ENCODE measurements at places on chromosomes 4 and X. TPM values are rescaled to one million over a fixed set of nuclear protein-coding genes. Genes with fewer than 3 reads are reported as not detected.
A peak's percentile ranks its signal among the peaks of the same experiment; 100 is the strongest.

LIMCH1 gene
- total RNA-seq, result 9.0 TPM

VSIG4 gene
- total RNA-seq, result 0.72 TPM

GIMD1 gene
- total RNA-seq, result not detected

RNF150 gene
- 13.4 TPM for total RNA-seq

TEC gene
- 1.8 TPM for total RNA-seq

TLR8 gene
- total RNA-seq, result under 0.01 TPM

CTSO gene
- total RNA-seq, result 25.0 TPM

ABCG2 gene
- total RNA-seq, result 0.59 TPM

HS6ST2 gene
- total RNA-seq, result not detected

MXRA5 gene
- 20.9 TPM for total RNA-seq

FOXP3 gene
- not detected for total RNA-seq

MMAA gene
- total RNA-seq, result 5.0 TPM

SERTM2 gene
- total RNA-seq, result under 0.01 TPM

WDFY3 gene
- total RNA-seq, result 98.1 TPM

IQCM gene
- not detected for total RNA-seq

TMLHE gene
- 15.0 TPM for total RNA-seq

DNA sequence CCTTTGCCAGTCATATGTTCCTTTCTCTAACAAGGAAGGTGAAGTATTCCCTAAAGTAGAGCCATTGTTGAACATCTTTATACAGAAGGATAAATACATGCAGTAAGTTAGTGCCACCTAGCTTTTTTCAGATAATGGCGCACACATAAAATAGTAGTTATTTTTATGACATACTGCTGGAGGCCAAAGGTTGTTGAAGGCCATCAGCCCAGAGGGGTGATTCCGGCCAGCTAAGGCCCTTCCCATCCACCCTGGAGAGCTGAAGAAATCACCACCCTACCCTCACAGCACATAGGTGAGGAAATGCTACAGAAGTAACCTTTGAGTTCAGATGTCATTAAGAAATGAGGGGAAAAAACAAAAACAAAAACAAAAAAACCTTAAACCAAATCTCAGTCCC, 102.2 kb upstream of the MAP3K15 start:
- DNase-seq, result no peak

GRCh38 chr4:26397086-26397485, 76.3 kb downstream of the RBPJ start:
- no peak for DNase-seq

- DNase-seq, result no peak
Measured at GRCh38 chr4:88549815-88550214, 26.2 kb upstream of the PYURF start.

DNA sequence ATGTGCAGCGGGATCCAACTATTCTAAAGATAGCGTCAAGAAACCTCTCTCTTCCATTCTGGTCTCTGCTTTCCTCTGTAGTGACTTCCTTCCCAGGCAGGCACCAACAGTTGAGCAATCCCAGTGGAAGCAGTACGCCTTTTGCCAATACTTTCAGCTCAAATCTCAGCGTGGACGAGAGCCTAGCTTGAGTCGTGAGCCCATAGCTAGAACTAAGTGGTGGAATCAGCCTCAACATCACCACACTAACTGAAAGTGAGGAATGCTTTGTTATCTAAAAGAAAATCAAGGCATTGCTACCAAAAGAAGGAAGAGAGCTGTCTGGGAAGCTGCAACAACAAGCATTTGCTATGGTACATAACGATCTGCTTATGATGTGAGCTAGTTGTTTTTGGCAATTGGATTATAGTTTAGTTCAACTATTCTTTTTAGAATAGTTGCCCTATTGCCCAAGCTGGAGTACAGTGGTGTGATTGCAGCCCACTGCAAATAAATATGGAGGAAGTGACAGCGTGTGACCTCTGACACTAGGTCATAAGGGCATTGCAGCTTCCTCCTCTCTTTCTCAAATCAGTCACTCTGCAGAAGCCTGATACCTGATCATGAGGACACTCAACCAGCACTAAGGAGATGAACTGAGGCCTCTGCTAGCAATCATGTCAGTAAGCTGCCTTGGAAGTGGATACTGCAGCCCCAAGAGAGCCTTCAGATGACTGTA, 24.7 kb upstream of the FRYL start:
- DNase-seq, result no peak

DNA sequence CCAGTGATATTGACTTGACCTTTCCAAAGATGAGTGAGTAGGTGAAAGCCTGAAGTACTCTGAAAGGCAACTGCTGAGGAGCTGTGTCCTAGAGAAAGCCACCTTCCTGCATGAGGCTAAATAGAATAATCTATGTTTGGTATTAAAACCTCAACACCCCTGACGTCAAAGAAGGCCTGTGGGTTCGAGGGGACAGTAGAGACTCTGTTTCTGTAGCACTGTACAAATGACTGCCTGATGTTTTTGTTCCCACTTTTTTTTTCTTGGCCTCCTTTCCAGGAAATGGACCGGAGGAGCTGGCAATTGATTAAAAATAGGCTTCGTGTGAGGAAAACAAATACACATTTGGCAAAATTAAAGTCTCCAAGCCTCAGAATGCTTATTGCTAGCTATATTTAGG, 29.5 kb downstream of the TMEM255A start:
- no peak for DNase-seq

- peak; percentile 58 for DNase-seq
Measured at GRCh38 chr4:23923141-23923540, 33.3 kb upstream of the PPARGC1A start.

- peak; percentile 80 for DNase-seq
Measured at GRCh38 chr4:57023104-57023503, 44.4 kb downstream of the POLR2B start.

DNA sequence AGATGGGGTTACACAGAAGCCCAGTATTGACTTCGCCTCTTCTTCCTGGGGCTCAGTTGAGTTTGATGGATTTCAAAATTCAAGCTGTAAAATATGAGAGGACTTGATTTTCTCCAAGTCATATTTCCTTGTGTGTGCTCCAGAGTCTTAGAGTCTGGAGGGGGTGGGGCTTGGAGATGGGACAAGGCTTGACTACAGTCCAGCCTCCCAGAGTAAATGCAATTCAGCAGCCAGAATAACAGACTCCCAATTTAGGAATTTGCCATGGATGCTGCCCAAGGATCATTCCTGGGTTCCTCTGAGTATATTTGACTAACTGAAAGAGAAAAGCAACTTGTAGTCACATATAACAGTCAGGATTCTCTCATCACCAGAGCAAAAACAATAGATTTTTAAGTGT, 53.7 kb upstream of the RBPJ start:
- DNase-seq, result peak; percentile 73

- peak; percentile 72 for DNase-seq
Measured at GRCh38 chrX:152637649-152638442, at the start of gene GABRQ. TSS of gene GABRQ (plus strand) at chrX:152637895. CDS start at chrX:152638203, 308 bp downstream.

- DNase-seq, result peak; percentile 69
Measured at GRCh38 chr4:86592553-86593249, 1.4 kb upstream of the PTPN13 start.

DNA sequence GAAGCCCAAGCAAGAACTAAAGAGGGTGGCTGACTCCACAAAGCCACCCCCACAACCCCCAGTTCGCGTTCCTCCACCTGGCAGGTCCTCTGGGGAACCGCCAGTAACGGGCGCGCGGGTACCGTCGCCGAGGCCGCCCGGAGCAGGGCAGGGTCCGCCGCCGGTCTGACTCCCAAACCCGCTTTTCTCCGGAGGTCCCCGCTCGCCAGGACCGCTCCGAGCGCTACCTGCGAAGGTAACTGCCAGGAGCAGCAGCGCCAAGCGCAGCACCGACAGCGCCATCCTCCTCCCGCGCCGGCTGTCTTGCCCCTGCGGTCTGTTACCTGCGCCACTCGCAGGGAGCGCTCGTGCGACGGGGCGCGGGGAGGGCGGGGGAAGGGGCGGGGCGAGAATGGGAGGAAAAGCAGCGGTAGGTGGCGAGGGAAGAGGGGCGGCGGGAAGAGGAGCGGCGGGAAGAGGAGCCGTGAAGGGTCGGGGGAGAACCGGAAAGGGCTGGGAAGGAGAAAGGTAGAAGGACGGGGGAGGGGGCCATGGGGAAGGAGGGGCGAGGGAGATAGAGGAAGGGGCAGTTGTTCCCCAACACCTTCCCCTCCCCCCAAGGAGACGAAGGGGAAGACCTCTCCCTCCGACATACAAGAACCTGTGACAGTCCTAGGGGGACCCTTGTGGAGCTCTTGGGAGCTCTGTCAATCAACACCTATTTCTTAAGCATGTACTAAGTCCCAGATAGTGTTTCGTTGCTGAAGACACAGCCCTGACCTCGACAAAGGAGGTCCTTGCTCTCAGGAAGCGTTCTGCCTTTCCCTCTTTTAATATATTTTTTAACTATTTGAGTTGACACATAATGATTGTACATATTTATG, at the start of gene SPINK2:
Gene SPINK2, minus strand, starts transcription at position 321 of the 863 bp plus-strand sequence. Its CDS starts 39 bp downstream, at position 282.
- peak; percentile 11 for DNase-seq

GRCh38 chr4:128225148-128225547, 62.5 kb downstream of the PGRMC2 start:
- no peak for DNase-seq

- DNase-seq, result peak; percentile 84
Measured at GRCh38 chr4:53702334-53703266, 111.3 kb upstream of the LNX1 start.

DNA sequence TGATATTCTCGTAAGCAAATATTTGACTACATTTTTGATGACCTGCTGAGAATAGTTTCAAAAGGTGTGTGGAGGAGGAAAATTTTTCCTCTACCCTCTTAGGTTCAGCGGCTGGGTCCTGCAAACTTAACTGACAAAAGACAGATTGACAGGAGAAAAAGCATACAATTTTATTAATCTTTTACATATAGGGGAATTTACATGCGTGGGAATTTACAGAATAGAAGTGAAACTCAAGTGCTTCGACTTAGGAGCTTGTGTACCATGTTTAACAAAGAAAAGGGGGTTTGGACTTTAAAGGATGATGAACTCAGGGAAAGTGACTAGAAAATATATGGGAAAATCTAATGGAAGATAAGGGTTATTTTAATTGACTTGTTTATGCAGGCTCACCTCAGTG, 2.5 kb downstream of the HERC6 start:
- DNase-seq, result no peak

- DNase-seq, result no peak
Measured at GRCh38 chr4:27357283-27357682, 496.6 kb downstream of the STIM2 start.

DNA sequence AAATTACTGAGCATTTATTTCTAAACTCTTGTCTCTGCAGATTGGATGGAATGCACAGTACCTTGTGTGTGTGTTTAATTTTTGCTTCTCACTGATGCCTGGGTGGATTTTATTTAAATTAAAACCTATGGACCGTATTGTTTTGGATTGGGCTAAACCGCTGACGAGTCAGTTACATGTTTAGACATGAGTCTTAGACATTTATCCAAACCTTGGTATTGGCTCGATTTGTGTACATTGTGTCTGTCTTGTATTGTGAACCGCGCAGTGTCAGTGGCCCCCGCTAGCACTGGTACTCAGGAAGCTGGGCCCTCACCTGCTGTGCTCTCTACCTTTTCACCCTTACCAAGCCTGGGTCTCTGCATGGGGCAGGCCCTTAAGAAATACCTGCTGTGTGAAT, 40.8 kb upstream of the TADA2B start:
- DNase-seq, result no peak

DNA sequence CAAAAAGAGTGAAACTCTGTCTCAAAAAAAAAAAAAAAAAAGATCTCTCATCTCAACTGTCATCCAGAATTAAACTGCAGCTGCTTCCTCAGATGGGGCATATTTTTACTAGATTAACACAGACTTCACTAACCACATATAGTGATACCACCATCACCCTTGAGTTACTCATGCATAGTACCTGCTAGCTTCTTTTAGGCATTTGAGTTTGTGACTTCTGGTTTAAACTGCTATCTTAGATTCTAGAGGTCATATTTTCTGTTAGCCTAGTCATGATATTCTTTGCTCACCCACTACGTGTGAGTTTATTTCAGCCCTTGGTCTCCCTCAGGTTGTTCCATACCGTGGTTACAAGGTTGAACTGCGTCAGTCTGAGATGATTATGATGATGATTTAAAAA, 154.9 kb upstream of the BMP3 start:
- no peak for DNase-seq

DNA sequence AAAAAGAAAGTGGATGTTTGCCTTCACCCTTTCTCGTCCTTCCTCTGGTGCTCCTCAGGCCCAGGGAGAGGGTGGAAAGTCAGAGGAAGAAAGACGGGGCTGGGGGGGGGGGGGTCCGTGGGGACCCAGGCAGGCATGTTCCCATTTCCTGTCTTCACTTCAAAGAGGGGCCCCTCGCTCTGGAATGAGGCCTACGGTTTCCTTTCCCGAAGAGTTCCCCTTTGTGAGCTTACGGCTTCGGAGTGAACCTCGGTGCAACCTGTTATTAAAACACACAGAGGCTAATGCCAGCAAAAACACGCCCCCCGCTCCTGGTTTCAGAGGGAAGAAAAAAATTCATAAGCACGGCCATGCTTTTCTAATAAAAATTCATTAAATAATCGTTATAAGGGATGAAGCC, 40.1 kb downstream of the SHOX start:
- DNase-seq, result no peak

DNA sequence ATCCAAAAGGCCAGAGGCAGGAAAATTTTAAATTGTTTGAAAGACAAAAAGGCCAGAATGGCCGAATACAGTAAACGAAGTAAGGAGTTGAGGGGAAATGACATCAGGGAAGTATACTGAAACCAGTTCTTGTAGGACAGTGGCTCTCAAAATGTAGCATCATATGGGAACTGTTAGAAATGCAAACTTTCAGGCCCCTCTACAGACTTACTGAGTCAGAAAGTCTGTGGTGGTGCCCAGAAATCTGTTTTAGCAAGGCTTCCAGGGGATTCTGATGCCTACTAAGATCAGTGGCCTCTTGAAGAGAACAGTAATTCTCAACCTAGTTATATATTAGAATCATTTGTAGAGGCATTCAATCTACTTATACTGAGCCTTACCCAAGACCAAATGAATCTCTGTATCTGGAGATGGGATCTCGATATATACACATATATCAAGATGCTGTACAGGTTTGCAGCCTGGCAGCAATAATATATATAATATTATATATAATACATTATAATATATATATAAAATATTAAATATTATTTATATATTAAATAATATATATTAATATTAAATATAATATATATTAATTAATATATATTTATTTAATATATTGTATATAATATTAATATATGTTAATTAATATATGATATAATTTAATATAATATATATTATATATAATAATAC, 39.7 kb downstream of the ADAMTS3 start:
- no peak for DNase-seq

- no peak for DNase-seq
Measured at GRCh38 chrX:24619647-24620046, 27.5 kb downstream of the PCYT1B start.

GRCh38 chrX:46547857-46548256, 2.6 kb upstream of the ZNF674 start:
- DNase-seq, result no peak

DNA sequence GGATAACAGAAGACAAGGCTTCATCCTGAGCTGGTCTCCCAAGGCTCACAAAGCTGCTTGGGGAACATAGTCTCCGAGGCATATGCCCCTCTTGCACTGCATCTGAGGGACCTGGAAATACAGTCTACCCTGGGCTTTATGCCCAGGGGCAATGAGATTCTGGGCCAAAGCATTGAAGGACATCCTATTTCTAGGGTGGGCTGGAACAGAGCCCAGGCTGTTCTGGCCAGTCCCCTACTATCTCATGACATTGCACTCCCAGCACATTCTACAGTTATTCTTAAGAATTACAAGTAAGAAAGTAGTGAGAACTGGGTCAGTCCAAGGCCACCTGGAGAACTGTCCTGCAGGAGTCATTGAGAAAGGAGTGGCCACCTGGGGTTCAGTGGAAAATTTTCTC, 107.6 kb downstream of the USP46 start:
- no peak for DNase-seq

- DNase-seq, result no peak
Measured at GRCh38 chr4:2868877-2869487, 25.3 kb downstream of the ADD1 start.
